ENCODE measurements at places on chromosomes 1 and 21.
A peak's percentile ranks its signal among the peaks of the same experiment; 100 is the strongest.

DNA sequence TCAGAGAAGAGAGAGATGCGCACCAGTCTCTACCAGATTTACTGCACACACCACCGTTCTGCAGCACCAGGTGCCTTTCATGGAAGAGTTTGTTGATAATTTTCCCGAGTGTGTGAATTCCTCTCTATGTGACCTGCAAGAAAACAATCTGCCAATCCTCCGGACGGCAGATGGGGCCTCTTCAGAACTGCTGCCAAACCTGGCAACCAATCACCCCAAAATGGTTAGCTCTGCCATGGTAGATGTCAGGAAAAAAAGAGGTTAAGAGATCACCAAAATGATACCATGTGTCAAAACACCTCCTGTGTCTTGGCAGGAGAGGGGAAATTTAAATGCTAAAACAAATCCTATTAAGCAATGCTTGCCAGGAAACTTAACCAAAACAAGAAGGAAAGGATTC is 96.5 kb downstream of the DAB1 start:
- H3K4me3 ChIP-seq: no peak overlapping the region
- DNase-seq: no peak
- H3K36me3 ChIP-seq: no peaks in the 10 kb centered on the region
- no peak overlapping the region for H3K27ac ChIP-seq
- H3K4me1 ChIP-seq: no peaks in the 10 kb centered on the region
- H3K27me3 ChIP-seq: no peaks in the 10 kb centered on the region

- H3K27me3 ChIP-seq: no peaks in the 10 kb centered on the region
- H3K36me3 ChIP-seq: no peaks in the 10 kb centered on the region
Measured at GRCh38 chr1:154863315-154864174, 6.5 kb downstream of the KCNN3 start.

GRCh38 chr1:115086176-115086830 is 3.0 kb downstream of the TSPAN2 start:
- H3K27me3 ChIP-seq: no peaks in the 10 kb centered on the region
- H3K4me1 ChIP-seq: peaks cover 37% of the 10 kb centered on the region
- no peak overlapping the region for H3K4me3 ChIP-seq
- DNase-seq: no peak
- H3K36me3 ChIP-seq: no peaks in the 10 kb centered on the region

GRCh38 chr1:54701066-54701465 is 14.6 kb upstream of the TTC4 start:
- no peak overlapping the region for H3K27ac ChIP-seq
- no peaks in the 10 kb centered on the region for H3K27me3 ChIP-seq
- no peaks in the 10 kb centered on the region for H3K4me1 ChIP-seq
- no peak overlapping the region for H3K4me3 ChIP-seq

DNA sequence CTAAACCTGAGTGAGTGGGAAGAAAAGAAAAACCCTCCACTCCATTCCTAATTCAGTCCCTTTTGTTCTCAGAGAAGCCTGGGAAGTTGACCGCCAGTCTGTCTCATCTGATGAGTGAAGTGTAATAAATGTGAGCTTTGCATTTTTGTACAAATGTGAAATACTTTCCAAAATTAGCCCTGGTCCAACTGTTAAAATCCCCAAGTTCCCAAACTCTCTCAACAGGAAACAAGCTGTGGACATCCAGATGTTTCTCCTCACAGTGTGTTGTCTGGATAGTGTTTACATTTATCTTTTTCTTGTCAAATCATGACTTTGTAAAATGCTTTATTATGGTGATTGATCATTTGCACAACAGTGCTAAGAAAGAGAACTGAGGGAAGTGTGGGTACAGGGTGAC is 145.1 kb downstream of the TM2D1 start:
- no peaks in the 10 kb centered on the region for H3K36me3 ChIP-seq
- no peak for DNase-seq
- no peaks in the 10 kb centered on the region for H3K4me1 ChIP-seq
- no peak overlapping the region for H3K27ac ChIP-seq
- H3K27me3 ChIP-seq: no peaks in the 10 kb centered on the region

DNA sequence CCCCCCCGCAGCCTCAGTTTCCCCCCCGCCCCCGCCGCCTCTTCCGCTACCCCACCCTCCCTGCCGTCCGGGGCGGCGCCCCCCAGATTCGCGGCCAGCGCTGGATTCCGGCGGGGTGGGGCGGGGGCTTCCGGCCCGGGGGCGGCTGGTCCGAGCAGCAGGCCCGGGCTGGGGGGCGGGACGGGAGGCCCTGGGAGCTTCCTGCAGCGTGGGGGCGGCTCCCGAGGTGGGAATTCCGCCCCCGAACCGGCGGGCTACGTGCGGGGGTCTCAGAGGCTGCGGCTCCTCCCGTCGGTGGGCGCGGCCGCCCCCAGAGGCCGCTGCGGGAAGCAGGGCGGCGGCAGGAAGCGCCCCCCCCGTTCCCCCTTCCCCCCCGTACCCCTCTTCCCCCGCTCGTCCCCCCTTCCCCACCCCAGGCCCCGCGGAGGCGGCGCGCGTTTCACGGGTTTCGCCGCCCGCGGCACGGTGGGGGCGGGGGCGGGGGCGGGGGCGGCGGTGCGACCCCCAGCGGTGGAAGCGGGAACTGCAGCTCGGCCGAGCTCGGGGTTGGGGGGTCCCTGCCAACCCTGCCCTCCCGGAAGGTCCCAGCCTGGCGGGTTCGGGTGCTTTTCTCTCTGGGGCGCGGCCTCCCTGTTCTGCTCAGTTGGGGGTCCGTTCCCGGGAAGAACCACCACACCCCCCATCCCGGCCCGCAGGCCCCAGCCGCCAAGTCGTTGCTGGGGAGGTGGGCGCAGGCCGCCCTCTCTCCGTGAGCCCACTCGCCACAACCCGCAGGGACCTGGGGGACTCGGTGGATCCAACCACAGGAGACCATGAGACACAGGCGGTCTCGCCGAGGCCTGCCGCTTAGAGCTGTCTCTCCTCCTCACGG is 76.3 kb downstream of the MORN1 start:
- H3K27me3 ChIP-seq: peaks cover 20% of the 10 kb centered on the region
- peak; percentile 74 for DNase-seq
- H3K27ac ChIP-seq: peak overlapping the region; percentile 92
- H3K36me3 ChIP-seq: no peaks in the 10 kb centered on the region

All from heart right ventricle (tissue), 16 donors.